Anterior cingulate cortex (tissue), 58 donors: ENCODE measurements at places on chromosomes 12 and 14.

GRCh38 chr14:96091149-96091693 is 52.1 kb downstream of the C14orf132 start:
- peak; percentile 10 for DNase-seq

DNA sequence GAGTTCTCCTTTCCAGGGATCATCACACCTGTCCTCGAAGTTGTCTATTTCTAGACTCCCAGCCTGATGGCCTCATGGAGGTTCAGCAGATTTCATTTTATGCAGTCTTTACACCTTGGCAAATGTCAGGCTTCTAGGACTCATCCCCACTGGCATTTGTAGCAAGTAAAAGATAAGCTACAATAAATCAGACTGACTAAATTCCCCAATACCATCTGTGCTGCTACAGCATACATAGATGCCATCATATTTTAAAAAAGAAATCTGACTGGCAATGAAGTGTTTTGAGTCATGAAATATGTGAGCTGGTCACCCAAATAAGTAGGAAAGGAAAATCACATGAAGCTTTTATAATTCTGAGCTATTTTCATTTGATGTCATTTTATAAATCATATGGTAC is 55.3 kb downstream of the KCNC2 start:
- DNase-seq: no peak

GRCh38 chr12:29158115-29158763 is 9.2 kb downstream of the FAR2 start:
- DNase-seq: no peak

- no peak for DNase-seq
Measured at GRCh38 chr14:68939893-68940613, 39.0 kb downstream of the ACTN1 start.
